ENCODE measurements at places on chromosomes 5 and 9.

DNA sequence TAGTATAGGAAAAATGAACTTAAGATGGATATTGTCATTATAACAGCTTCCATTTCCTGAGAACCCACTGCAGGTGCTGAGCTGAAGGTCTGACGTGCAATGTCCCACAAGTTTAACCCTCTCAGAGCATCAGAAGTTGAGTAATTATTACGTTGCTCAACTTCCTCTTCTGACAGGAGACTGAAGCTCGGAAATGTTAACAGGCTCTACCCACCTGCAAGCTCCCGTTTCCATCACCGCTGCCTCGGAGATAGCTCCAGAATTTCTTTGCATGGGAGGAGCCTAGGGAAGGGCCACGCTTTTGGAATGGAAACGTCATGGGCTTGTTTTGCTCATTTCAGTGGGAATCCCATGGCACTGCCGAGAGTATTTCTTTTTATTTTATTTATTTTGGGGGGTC lies 1.0 kb upstream of the NTMT1 start:
- peak; percentile 29 for DNase-seq

DNA sequence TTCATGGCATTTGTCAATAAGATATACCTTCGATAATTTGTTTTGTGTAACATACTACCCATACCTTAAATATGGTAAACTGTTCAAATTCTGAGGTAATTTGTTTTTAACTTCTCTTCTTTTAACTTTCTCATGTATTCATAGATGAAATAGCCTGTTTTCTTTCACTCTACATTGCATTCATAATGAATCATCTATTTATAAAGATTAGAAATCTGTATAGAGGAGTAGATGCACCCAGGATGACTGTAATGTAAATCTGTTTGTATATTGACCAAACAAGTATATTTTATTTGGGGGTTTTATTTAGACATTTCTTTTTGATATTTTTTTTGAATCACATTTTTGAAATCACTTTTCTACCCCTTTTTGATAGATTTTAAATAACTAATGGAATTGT lies 144.6 kb downstream of the CD180 start:
- DNase-seq, result no peak

DNA sequence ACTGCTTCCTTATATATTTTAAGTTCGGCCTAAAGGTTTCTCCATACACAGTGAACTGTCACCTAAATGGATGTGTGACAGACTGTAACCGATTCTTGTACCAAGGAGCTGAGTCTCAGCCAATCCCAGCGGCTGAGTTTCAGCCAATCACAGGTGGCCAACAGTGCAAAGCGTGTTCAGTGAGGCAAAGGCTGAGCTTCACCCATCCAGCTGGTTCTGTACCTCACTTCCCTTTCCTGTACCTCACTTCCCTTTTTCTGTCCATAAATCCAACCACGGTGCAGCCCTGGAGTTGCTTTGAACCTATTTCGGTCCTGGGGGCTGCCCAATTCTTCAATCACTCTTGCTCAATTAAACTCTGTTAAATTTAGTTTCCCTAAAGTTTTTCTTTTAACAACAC lies 15.7 kb upstream of the TBC1D9B start:
- DNase-seq, result no peak

DNA sequence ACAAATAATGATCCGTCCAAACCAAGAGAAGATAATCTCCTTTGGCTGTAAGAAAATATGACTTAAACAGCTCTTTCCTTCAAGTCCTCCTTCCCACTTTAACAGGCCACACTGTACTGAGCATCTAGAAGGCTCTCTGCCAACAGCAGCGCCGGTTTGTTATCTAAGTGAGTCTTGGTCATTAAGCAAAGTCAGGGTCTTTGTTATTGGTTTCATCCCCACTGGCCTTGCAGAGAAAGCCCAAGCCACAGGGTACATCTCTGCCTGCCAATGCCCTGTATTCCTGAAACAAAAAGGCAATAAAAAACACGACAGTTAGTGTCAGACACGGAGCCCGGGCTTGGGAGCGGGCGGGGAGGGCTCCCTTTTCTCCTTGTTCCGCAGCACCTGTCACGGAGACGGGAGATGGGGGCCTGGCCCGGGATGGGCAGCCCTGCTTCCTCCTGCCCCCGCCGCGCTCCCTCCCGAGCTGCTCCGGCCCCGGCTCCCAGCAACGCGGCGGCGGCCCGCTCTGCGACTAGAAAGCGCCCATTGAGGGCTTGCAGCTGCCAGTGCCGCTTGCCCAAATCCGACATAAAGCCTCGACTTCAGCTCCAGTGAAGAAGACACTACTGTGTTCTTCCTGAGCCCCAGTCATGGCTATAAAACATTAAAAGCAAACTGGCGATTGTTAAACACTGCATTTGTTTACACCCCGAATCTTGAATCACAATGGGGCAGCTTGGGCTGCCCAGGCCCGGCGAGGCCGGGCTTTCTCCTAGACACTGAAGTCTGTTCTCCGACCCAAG lies 28.1 kb upstream of the PIK3R1 start:
- no peak for DNase-seq

DNA sequence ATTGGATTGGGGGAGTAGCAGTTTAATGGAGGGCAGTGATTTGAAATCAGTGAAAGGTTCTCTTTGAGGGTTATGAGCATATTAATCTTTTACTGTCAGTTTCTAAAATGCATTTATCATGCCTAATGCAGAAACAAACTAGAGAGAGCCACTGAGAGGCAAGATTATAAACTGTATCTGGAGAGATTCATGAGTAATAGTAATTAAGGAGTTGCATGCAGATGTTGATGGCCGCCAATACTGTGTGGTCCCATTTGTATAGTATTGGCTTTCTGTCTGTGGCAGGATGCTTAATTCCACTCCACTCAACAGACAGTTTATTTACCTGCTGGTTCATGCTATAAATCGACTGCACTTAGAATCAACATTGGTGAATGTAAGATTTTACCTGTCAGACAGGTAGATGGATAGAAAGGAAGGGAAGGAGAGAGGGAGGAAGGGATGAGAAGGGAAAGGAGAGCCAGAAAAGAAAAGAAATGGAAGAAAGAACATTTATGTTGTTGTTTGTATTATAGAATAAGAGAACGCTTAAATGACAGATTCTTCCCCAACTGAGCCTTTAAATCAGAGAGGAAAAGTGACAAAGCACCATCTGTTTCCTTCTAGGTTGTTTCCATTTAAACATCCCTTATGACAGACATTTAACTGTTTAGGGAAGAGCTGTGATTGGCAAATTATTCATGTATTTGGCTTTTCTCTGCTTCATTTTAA lies 146.5 kb downstream of the PAM start:
- DNase-seq, result no peak

GRCh38 chr5:168073991-168074800 lies 217.2 kb upstream of the WWC1 start:
- DNase-seq, result peak; percentile 51

DNA sequence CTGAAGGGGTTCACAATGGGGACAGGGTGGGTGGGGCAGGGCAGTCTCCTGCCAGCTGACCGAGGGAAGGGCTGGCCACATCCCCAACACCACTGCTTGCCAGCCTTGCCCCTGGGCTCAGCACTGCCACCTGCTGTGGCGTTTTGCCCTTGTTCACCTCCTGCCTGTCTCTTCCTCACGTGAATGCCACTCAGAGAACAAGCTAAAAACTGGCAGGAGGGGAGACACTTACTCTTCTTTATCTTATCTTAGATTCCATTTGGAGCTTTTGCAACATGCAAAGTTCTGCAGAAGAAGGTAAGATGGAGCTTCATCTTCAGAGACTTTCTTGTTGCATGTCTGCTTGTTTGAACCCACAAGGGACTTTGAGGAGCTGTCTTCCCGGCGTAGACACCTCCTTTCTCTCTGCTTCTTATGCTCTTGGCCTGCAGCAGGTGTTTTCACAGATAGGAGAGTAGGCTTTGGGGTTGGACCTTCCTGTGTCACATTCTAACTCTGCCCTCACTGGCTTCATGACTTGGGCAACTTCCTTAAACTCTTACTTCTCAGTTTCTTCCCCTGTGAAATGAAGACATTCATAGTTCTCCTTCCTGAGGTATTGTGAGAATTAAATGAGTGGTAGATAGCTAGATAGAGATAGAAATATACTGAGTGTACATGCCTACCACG lies 4.1 kb downstream of the LRSAM1 start:
- peak; percentile 56 for DNase-seq

- DNase-seq, result no peak
Observed at GRCh38 chr5:40499518-40500273, 180.0 kb upstream of the PTGER4 start.

GRCh38 chr5:137142346-137142745 lies 356.8 kb downstream of the SPOCK1 start:
- DNase-seq, result no peak

GRCh38 chr9:79224672-79225433 lies 346.9 kb upstream of the TLE4 start:
- no peak for DNase-seq

DNA sequence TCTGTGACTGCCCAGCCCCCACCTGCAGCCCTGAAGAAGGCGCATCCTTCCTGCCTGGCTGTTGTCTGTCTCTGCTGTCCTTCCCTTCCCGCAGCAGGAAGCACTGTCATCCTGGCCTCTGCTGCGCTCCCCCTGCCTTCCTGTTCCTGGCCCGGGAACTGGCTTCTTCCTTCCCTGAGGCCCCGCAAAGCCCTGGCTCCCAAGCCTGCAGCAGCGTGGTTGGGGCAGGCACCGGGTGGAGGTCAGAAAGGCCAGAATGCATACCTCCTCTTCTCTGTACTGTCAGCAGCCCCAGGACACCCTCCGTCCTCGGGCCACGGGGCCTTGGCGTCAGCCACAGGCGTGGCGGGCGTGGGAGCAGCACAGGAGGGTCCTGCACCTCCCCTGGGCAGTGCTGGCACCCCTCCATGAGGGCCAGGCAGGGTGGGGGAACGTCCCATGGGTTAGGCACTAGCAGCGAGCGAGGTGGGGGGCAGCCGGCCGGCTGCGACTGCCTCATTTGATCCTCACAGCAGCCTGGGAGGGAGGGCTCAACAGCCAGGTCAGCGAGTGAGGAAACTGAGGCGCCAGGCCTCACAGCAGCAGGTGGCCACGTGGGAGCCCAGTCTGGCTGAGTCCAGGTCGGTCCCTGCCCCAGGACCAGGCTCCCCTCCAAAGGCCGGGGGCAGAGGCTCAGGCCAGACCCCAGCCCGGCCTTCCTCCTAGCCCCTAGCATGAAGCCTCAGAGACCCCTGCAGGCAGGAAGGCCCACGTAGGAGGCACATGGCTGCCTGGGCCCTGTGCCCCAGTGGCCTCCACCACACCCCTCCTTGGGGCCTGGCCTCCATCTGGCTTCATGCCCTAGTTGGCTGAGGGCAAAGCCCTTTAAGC lies 9.4 kb downstream of the FLT4 start:
- DNase-seq, result no peak

GRCh38 chr9:75083188-75083970 lies 4.6 kb downstream of the NMRK1 start:
- no peak for DNase-seq

GRCh38 chr9:13263511-13263910 lies 16.0 kb downstream of the MPDZ start:
- no peak for DNase-seq

DNA sequence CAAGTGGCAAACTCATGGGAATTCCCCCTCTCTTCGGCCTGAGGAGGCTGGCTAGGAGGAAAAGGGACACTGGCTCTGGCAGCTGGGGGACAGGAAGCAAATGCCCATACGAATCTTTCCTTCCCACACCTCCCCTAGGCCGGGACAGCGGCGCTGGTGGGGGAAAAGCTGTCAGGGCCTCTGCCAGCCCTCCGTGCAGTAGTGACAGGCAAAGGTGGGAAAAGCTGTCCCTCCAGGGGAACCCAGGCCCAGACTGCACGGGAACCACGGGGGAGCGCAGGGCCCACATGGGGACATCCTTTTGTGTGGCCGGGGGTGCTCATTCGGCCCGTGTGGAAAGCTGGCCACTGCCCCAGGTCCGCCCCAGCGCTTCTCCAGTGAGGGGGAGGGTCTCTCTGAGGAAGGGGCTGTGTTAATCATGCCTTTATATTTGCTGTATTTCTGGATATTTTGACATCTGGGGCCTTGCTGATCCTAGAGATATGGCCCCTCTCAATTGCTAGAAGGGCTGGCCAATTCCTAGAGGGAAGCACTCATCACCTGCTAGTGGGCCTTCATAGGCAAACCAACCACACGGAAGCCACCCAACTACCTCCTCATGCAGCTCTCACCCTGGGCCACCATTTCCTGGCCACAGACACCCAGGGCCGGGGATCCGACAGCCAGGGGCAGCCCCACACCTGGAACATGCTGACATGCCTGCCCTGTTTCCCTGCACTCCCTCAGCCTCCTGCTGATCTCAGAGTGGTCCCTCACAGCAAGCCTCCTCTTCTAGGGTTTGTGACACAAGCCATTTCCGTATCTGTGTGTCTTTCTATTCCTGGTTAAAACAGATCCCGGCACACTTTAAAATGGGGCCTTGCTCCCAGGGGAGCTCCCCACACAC lies 138.8 kb downstream of the ROR2 start:
- DNase-seq, result no peak

DNA sequence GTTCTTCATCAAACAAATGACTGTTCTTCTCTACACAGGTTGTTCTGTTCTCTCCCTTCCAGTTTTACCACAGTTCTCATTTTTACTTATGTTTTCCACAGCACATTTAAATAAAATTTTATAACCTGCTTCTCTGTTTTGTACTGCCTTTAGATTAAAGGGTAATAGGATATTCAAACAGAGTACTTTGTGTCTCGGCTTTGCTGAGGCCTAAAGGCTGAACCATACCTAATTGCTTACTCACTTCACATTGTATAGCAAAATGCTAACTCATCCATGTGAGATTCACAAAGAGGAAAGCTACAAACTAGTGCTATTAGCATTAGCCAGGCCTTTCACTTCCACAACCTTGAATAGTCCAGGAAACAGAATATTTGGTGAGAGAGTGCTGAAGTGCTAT lies 200.3 kb downstream of the TRPM3 start:
- DNase-seq, result no peak

- DNase-seq, result no peak
Observed at GRCh38 chr9:125626187-125626586, 80.8 kb downstream of the MAPKAP1 start.

- DNase-seq, result no peak
Observed at GRCh38 chr9:86549920-86550319, 195.7 kb upstream of the TUT7 start.

- no peak for DNase-seq
Observed at GRCh38 chr5:10034001-10034400, 215.7 kb downstream of the ATPSCKMT start.

- DNase-seq, result no peak
Observed at GRCh38 chr5:124315741-124316415, 430.6 kb downstream of the ZNF608 start.

GRCh38 chr5:163460562-163461171 lies at the start of gene HMMR:
Gene HMMR (plus strand): TSS chr5:163460632. CDS start chr5:163460693, 61 bp downstream.
- no peak for DNase-seq

DNA sequence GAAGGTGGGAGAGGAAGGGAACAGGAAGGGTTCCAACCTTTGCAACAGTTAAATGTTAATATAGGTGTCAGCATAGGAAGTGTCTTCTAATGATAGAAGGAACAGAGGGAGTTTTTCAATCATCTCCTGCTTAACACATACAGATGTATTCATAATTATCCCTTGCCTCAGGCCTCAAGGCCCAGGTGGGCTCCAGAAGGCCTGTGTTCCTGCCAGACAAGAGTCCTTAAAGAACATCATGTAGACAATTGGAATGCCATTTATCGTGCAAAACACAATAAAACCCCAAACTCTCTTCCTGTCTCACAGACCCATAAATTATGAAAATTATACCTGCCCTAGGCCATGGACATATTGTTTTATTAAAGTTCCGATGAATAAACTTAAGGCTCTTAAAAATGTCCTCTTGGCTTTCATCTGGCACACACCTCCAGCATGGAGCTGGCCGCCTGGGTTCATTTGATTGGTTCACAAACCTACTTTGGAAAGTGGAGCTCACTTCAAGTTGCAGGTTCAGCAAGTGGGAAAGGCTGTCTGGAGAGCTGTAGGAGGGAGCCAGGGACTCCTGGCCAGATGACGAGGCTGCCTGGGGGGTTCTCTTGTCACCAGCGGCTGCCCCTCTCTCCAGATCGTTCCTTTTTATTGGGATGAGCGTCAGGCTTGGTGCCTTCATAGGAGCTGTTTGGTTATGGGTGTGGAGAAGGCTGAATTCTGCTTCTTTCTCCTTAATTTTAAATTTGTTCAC lies 17.5 kb downstream of the SPRY4 start:
- DNase-seq, result no peak
